ENCODE measurements at places on chromosomes 16 and 17. TPM values are rescaled to one million over a fixed set of nuclear protein-coding genes. Genes with fewer than 3 reads are reported as not detected.

- H3K4me1 ChIP-seq: no peaks in the 10 kb centered on the region
- H3K4me3 ChIP-seq: no peak overlapping the region
- H3K36me3 ChIP-seq: no peaks in the 10 kb centered on the region
- H3K27me3 ChIP-seq: peaks cover 28% of the 10 kb centered on the region
Observed at GRCh38 chr16:1244881-1245280, 4.4 kb downstream of the TPSAB1 start.

DNA sequence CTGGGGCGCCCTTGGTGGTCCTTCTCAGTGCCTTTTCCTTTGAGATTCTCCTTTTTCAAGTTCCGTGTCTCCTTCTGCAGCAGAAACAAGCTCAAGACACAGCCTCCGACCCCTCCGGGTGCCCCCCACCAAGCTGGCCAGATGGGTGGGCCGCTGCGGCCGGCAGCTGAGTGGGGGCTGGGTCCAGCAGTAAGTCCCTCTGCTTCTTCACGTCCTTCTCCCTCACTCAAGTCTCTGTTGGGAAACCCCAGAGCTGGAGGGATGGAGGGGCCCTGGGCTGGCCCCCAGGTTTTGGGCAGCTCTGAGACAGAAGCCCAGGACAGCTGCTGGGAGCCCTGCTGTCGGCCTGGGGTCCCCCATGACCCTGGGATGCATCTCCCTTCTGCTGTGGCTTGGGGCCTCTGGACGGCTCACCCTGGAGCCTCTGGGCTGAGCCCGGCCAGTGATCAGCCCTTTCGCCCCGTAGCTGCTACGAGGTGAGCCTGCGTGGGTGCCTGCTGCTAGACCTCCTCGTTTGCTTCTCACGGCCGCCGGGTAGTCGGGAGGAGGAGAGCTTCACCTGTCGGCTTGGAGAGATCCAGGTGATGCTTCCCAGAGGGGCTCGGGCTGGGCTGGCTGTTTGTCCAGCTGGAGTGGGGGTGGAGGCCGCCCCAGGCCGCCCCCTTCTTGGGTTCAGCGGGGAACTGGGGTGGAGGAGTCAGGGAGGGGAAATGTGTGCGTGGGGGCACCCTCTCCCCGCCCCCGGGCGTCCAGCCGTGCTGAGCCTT lies 10.7 kb downstream of the ENGASE start:
- H3K4me3 ChIP-seq: no peak overlapping the region
- H3K4me1 ChIP-seq: peaks cover 31% of the 10 kb centered on the region
- H3K27me3 ChIP-seq: no peaks in the 10 kb centered on the region
- no peak overlapping the region for H3K27ac ChIP-seq

DNA sequence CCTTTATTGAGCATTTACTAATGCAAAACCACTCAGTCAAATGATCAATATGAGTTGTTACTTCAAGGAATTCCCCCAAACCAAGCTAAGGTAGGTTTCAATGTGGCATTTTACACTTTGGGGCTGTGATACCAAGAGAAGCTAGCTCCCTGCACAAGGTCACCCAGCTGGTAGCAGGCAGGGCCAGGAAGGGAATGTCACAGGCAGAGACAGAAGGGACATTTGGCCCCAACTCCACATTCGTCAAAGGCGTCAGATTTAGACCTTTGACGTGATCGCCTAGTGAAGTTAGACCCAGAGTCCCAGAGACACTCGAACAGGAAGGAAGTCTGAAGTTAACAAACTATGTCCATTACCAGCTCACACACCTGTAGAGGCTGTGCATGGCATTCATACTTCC lies 5.5 kb upstream of the SMG1 start:
- peaks cover 24% of the 10 kb centered on the region for H3K4me1 ChIP-seq
- DNase-seq: peak; percentile 48
- H3K27me3 ChIP-seq: no peaks in the 10 kb centered on the region
- peak overlapping the region; percentile 17 for H3K4me3 ChIP-seq

DNA sequence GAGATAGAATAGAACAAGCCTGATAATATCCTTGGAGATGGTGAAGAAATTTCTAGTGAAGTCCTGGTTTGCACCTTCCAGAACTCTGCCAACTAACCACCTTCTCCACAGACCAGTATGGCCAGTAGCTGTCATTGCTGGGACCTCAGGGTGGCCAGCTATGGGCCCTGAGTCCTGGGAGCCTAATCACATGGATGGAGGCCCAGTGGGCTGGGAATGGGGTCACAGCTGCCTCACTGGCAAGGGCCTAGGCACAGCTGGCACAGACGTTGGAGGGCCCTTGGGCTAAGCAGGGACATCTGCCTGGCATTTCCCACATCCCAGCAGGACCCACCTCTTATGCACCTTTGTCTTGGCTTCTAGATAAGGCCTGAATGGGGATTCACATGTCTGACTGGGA lies 7.6 kb upstream of the WNT3 start:
- DNase-seq: no peak
- no peak overlapping the region for H3K4me3 ChIP-seq
- H3K4me1 ChIP-seq: no peaks in the 10 kb centered on the region

- H3K27me3 ChIP-seq: no peaks in the 10 kb centered on the region
- DNase-seq: no peak
- H3K4me1 ChIP-seq: peaks cover 34% of the 10 kb centered on the region
- H3K27ac ChIP-seq: peak overlapping the region; percentile 66
Observed at GRCh38 chr17:59827721-59828477, 64.8 kb downstream of the TUBD1 start.

- no peaks in the 10 kb centered on the region for H3K27me3 ChIP-seq
- no peak for DNase-seq
- no peaks in the 10 kb centered on the region for H3K36me3 ChIP-seq
- H3K27ac ChIP-seq: no peak overlapping the region
Observed at GRCh38 chr16:5041600-5042133, 7.9 kb upstream of the NAGPA start.

- H3K36me3 ChIP-seq: peaks cover 26% of the 10 kb centered on the region
- no peak for DNase-seq
- H3K4me1 ChIP-seq: peaks cover under 1% of the 10 kb centered on the region
- H3K4me3 ChIP-seq: no peak overlapping the region
- no peak overlapping the region for H3K27ac ChIP-seq
- no peaks in the 10 kb centered on the region for H3K27me3 ChIP-seq
Observed at GRCh38 chr17:40625311-40625710, 22.3 kb downstream of the SMARCE1 start.

DNA sequence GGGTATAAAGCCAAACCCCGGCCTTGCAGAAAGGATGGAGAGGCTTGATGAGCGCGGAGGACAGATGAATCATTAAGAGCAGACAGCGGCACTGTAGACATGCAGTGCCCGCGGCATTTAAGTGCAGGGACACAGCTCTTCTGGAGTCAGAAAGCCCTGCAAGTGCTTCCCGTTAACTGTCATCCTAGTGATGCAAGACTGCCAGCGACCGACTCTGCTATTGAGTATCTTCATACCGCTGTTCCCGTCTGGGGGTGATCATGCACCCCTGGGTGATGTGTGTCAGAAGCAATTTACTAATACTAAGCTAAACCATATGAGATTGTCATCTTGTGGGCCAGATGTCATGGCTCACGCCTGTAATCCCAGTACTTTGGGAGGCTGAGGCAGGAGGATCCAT lies 101.0 kb downstream of the ABCC6 start:
- H3K27me3 ChIP-seq: no peaks in the 10 kb centered on the region
- no peak overlapping the region for H3K4me3 ChIP-seq
- DNase-seq: no peak
- peaks cover 72% of the 10 kb centered on the region for H3K36me3 ChIP-seq

DNA sequence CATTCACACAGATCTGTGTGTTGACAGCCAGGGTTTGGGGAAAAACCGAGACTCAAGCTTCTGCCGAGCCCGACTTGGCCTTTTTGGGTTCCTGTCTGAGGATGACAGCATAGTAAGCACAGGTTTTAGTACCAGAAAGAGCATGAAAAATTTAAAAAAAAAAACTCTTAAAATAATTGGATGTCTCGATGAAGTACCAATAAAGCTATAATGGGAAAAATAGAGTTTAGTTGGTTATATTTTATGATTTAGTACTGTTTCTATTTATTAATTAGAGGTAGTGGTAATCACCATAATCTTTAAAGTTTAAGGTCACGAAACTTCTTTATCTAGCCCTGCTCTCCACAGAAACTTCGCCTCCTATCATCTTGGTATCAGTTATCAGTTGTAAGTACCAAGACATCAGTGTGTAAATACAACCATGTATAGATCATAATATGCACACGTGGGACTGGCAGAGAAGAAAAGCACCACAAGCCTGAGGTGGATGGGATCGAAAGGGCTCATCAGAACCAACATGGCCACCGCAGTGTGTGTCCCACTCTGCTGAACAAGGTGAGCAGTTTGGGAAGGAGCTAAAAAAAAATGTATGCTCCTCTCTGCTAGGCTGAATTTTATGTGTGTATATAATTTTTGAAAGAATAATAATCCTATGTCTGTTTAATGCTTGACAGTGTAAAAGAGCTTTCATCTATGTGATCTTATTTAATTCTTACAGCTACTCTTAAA lies 14.4 kb upstream of the EEF2K start:
- H3K27ac ChIP-seq: peak overlapping the region; percentile 95
- no peak for DNase-seq
- H3K36me3 ChIP-seq: no peaks in the 10 kb centered on the region
- H3K4me1 ChIP-seq: peaks cover 55% of the 10 kb centered on the region
- peak overlapping the region; percentile 92 for H3K4me3 ChIP-seq

GRCh38 chr17:81092518-81093095 lies 57.7 kb downstream of the BAIAP2 start:
- H3K27ac ChIP-seq: no peak overlapping the region
- H3K27me3 ChIP-seq: no peaks in the 10 kb centered on the region
- no peak for DNase-seq
- H3K36me3 ChIP-seq: peaks cover 7% of the 10 kb centered on the region
- H3K4me1 ChIP-seq: peaks cover 19% of the 10 kb centered on the region
- no peak overlapping the region for H3K4me3 ChIP-seq

- no peaks in the 10 kb centered on the region for H3K4me1 ChIP-seq
- no peaks in the 10 kb centered on the region for H3K27me3 ChIP-seq
- no peak overlapping the region for H3K4me3 ChIP-seq
- no peak for DNase-seq
- no peak overlapping the region for H3K27ac ChIP-seq
Observed at GRCh38 chr16:47538472-47538871, 77.3 kb downstream of the PHKB start.

GRCh38 chr16:49859125-49859811 lies 3.4 kb upstream of the ZNF423 start:
- H3K4me3 ChIP-seq: peak overlapping the region; percentile 87
- H3K36me3 ChIP-seq: no peaks in the 10 kb centered on the region
- H3K27ac ChIP-seq: peak overlapping the region; percentile 97
- DNase-seq: peak; percentile 78
- peaks cover 5% of the 10 kb centered on the region for H3K27me3 ChIP-seq
- H3K4me1 ChIP-seq: peaks cover 35% of the 10 kb centered on the region

DNA sequence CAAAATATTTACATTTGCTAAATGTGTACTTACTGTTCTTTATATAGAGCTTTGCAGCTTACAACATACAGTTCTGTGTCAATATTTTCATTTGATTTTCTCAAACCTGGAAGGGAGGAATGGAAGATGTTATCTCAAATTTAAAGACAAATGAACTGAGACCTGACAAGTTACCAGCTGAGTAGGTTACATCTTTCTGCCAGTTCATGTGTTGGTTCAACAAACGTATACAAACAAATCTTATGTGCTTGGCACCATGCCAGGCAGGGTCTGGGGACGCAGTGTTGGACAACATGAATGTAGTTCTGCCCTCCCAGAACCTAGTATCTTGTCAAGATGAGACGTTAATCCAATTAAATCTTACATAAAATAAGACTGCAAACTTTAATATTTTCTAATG lies 507.5 kb upstream of the HSBP1 start:
- H3K27me3 ChIP-seq: no peaks in the 10 kb centered on the region
- no peak for DNase-seq
- H3K4me1 ChIP-seq: no peaks in the 10 kb centered on the region
- H3K4me3 ChIP-seq: no peak overlapping the region
- H3K36me3 ChIP-seq: no peaks in the 10 kb centered on the region
- no peak overlapping the region for H3K27ac ChIP-seq

GRCh38 chr16:57725151-57725550 lies 10.4 kb upstream of the KATNB1 start:
- no peaks in the 10 kb centered on the region for H3K36me3 ChIP-seq
- DNase-seq: no peak
- H3K27ac ChIP-seq: no peak overlapping the region

- H3K27ac ChIP-seq: no peak overlapping the region
- no peak overlapping the region for H3K4me3 ChIP-seq
- no peak for DNase-seq
- no peaks in the 10 kb centered on the region for H3K4me1 ChIP-seq
- H3K36me3 ChIP-seq: no peaks in the 10 kb centered on the region
Observed at GRCh38 chr16:26599785-26600104, 467.0 kb upstream of the C16orf82 start.

The RHBDL3 gene
- total RNA-seq: 4.7 TPM

The RASD1 gene
- 25.4 TPM for total RNA-seq

The C16orf46 gene
- total RNA-seq: 0.88 TPM

Data from left ventricle myocardium inferior (tissue), 1 donor.